Stimulated activated naive CD8-positive, alpha-beta T cell treated with anti-CD3 and anti-CD28 coated beads, Interleukin-15, amount 100 ng/mL, for 72 hours (primary cell): ENCODE measurements at places on chromosomes 5 and 9.
A peak's percentile ranks its signal among the peaks of the same experiment; 100 is the strongest.

DNA sequence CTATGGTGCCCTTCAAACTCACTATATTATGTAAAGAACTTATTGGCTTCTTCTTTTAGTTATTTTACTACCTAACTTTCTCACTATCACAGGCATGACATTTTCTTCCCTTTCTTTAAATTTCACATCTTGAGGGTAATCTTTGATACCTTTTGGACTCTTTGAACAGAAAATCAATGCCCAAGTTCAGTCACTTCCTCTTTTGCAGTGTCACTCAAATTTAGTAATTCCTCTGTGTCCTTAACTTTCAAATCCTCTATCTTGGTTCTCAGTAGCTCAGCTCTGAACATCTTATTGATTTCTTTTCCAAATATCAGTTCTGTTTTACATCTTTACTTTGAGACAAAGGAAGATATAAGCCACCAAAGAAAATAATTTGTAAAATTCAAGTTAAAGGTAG is 25.5 kb downstream of the CNTLN start:
- DNase-seq: no peak

- DNase-seq: no peak
Observed at GRCh38 chr5:180613188-180613813, 22.0 kb upstream of the SCGB3A1 start.

DNA sequence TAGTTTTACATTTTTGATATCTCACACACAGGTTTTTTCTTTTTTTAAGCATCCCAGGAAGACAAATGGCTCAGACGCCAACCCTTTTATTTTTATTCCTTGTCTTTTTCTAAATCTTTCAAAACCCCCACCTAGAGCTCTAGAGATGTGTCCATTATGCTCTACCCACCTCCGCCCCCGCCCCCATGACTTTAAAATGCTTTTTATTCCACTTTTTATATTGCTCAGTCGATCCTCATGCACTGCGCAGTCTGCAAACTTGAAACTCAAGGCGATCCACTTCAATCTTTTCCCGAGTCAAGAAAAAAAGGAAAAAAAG is 411 bp upstream of the MAT2B start:
- no peak for DNase-seq

DNA sequence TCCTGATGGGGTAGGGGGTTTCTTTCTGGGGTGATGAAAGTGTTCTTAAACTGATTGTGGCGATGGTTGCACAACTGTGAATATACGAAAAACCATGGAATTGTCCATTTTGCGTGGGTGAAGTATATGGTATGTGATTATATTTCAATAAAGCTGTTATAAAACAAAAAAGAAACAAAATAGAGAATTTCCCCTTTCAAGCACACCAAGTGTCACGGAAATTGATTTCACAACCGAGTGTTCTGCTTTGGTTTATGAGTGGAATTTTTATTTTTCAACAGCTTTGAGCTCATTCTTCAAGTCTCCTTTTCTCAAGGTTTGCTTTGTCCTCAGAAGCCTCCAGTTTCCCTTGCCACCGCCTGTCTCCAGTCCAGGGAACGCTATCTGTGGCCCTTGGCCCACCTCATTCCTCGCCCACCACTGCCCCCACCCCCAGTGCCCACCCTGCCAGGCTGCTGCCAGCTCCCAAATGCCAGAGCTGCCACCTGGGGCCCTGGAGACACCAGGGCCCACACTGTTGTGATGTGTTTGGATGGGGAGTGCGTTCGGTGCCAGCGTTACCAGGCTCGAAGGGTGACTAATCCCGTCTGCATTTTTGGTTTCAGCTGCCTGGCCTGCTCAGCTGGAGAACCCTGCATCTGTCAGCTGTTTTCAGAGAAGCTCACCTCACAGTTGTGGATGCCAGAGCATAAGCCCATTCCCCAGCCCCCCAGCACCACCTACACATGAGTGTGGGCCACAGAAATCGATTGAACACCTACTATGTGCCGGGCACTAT is 30.4 kb downstream of the DUSP1 start:
- no peak for DNase-seq

GRCh38 chr9:104093647-104094533 is at the start of gene SMC2:
TSS of gene SMC2 (plus strand) at chr9:104094309. CDS start at chr9:104095385, 1,076 bp downstream.
- peak; percentile 94 for DNase-seq

GRCh38 chr9:34463098-34463900 is 4.7 kb downstream of the DNAI1 start:
- DNase-seq: peak; percentile 20

GRCh38 chr9:104094534-104095015 is 466 bp downstream of the SMC2 start:
- DNase-seq: no peak

DNA sequence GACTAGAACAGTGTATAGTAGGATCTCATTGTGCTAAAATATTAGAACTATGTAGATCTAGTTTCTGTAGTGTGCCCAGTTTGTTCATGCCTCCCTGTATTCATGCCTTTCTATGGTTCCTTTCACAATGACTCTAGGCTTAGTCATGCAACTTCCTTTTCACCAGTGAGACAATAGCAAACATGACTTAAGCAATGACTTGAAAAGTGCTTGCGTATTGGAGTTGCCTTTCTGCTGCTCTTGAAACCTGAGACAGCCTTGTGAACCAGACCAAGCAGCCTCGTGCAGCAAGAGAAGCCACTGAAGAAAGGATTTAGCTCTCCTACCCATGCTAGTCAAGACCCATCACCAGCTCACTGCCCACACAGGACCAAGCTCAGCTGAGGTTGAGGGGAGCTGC is 294.5 kb upstream of the TAS2R1 start:
- DNase-seq: no peak

DNA sequence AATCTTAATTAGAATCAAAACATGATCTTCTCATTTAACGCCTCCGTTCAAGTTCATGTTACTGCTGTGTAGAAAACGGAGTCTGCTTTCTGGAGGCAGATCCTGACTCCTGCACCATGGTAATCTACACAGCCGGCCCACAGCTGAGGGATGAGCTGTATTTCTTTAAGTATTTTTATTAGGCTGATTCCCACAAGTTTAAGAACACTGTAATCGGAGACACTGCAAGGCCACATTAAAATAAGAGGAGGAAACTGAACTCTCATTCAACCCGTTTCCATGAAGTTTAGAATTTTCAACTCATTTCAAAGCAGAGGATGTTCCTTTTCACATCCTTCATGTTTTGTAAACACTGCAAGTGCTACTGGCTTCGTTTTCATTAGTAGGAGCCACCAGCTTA is 372.2 kb downstream of the NFIB start:
- DNase-seq: no peak

- no peak for DNase-seq
Observed at GRCh38 chr5:93830893-93831292, 89.5 kb upstream of the POU5F2 start.

DNA sequence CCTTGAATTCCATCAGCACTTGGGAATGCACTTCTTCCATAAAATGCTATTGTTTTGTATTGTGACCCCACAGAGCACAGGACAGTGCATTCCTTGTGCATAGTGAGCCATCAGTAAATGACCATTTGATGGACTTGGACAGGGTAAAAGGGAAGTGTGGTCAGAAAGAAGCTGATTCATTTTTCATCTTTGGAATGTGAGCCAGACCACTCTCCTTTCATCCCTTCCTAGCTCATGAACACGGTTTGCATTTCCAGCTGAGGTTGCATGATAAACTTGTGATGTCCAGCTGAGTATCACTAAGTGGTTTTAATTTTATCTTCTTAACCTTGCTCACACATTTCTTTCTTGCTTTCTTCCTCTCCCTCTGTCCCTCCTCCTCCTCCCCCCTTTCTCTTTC is 101.3 kb downstream of the NUDT12 start:
- DNase-seq: no peak

- DNase-seq: no peak
Observed at GRCh38 chr5:98880598-98880997, 48.2 kb downstream of the CHD1 start.

- no peak for DNase-seq
Observed at GRCh38 chr5:13746026-13746425, 198.5 kb downstream of the DNAH5 start.

DNA sequence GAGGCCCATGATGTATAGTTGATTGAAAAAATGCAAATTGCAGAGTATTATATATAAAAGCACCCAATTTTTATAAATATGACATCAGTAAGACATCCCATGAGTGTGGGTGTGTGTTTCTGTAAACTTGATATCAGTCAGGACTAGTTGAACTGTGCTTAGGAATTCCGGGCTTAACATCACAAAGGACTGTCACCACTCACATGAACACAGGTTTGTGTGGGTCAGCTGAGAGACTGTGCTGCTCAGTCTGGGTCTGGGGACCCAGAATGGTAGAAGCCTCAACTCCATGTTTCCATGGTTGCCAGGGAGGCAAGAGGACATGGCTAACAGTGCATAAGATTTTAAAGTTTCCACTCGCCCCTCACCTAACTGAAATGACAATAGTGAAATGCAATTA is 120.3 kb downstream of the ADCY2 start:
- DNase-seq: no peak

DNA sequence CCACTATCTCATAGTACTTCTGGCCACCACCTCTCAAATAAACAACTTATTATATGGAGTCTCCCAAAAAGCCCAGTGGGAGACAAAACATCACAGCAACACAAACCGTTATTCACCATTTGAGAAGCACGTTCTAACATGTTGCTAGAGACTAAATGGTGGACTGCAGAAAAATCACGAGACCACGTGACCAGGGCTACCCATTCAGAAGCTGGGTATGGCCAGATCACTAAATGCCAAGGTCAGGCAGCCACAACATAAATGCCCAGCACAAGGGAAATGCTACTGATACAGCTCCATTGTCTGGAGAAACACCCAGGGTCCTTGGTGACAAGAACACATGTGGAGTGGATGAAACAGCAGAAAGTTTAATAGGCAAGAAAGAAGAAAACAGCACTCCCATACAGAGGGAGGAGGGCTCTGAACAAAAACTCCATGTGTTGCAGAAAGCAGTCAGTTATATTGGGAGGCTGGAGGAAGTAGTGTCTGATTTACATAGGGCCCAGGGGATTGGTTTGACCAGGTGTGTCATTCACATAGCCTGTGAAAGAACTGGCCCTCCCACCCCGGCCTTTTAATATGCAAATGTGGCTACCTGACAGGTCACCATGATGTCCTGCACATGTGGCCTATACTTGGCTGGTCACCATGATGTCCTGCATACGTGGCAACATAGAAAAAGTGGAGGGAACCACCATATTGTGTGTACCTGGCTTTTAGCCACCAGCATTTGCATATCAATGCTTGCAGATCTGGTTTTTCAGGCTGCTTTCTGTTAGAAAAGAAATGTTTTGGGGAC is 97.2 kb downstream of the TRIM36 start:
- DNase-seq: no peak

- DNase-seq: no peak
Observed at GRCh38 chr9:109973336-109973735, 193.3 kb downstream of the PALM2AKAP2 start.

DNA sequence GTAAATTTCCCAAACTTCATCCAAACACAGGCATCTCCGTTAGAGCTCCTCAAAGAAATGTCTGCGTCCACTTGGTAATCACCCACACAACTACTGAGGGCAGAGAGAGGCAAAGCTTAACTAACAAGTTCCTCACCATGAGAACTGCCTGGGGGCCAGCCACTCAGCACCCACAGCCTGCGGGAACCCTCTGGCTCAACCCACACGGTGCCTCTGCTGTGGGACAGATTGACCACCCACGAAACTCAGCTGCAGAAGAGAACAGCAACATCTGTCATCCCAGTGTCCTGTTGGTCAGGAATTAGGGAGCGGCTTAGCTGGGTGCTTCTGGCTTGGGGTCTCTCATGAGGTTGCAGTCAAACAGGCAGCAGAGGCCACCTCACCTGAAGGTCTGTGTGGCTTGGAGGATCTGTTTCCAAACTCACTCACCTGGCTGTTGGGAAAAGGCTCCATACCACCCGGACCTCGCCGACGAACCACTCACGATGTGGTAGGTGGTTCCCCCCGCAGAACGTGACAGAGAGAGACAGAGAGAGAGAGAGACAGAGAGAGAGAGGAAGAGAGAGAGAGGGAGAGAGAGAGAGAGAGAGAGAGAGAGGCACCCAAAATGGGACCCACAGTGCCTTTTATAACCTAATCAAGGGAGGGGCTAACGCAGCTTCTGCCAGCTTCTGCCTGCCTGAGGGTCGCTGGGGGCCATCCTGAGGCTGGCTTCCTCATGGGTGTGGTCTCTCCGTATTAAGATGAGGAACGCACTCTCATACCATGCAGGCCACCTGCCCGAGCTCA is 103.5 kb downstream of the OLFM1 start:
- DNase-seq: no peak

GRCh38 chr5:170809551-170809950 is 26.0 kb downstream of the GABRP start:
- no peak for DNase-seq

DNA sequence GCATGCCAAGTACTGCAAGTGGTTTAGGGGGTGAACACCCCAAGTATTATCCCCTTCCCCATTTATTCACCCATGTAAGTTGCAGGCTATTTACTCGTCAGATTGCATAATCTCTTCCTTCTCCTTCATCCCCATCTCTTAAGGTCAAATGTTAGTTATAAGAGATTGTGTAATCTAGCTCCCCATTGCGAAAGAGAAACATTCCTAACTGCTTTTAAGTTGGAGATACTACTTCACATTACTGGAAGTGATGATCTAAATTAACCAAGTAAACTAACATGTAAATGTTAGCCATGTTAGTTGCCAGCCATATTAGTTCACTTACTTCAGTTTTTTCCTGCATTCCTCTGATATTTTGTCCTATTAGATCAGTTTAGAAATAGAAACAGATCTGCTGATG is 262.3 kb downstream of the TAF11L14 start:
- no peak for DNase-seq

DNA sequence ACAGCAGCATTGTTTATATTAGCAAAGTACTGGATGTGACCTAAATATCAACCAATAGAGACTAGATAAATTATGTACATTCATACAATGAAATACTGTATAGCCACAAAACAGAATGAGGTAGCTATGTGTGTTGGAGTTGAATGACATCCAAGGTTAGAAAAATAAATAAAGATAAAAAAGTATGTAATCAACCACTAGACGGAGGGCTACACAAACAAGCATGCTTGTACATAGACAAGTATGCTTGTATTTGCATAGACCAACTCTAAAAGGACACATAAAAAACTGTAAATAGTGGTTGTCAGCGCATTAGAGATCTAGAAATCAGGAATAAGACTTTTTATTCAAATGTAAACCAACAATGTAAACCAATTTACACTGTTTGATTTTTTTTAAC is 3.0 kb downstream of the FEM1C start:
- DNase-seq: no peak
